ENCODE measurements at places on chromosomes 16 and 17.

GRCh38 chr17:40134184-40134583 is 6.2 kb upstream of the CASC3 start:
- DNase-seq: no peak

DNA sequence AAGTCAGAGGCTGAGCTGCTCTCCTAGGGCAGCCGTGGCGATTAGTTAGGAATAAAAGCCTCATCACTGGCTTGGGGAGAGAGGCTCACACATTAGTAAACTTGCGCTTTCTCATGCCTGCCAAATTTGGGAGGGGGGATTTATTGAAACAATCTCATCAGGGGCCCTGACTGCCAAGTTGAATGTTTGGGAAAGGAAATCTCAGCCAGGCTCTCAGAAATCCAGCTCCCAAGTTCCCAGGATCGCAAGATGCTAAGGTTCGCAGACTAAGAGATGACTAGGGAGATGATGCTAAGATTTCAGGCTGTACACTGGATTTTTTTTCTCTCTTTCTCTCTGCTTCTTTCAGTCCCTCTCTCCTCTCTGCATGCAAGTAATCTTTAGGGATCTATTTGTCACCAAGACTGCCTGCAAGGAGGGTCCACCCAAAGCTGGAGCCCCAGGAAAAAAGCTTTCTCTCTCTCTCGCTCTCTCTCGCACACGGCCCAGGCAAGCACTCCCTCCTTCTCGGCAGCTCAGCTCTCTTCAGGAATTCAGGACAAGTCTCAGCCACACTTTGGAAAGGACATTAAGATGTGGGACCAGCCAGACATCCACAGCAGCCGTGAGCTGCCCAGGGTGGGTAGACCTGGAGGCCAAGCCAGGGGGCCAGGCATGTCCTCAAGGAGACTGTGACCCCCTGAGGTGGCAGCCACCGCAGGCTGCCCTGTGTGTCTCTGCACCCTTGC is 1.4 kb downstream of the GPR139 start:
- no peak for DNase-seq

DNA sequence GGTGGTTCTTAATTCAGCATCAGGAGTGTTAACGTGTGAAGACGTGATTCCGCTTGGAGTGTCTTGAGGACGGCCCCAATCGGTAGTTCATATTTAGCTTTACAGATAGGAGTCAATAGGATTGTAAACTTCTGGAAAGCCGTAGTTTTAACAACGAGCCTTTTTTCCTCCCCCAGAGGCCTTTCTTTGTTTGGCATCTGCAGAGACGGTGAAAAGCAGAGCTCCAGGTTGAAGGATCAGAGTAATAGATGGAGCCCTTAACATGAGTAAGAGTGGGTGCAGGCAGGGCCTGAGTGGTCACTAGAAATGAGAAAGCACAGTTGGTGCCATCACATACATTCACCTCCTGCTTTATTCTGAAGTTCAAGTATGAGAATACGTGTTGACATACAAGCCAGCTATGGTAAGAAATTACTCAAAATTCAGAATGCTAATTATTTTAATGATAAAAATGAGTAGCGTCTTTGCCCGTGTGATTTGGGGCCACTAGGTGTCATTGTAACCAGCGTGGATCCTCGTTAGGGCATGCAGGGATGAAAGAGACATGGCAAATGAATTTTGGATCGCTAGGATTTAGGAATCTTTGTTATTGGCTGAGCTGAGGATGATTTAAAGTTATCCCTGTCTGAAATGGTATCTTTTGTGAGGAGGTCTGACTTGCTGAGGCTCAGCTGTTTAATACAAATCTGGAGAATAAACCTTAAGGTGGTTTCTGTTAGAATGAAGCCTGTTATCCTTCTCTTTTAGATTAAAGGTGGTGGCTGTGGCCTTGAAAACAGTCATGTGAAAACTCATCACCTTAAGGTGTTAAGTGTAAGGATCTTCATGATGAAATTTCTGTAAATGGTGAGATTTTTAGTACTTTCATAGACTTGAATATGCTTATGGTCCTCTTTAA is 18.6 kb downstream of the PRCD start:
- DNase-seq: peak; percentile 47

DNA sequence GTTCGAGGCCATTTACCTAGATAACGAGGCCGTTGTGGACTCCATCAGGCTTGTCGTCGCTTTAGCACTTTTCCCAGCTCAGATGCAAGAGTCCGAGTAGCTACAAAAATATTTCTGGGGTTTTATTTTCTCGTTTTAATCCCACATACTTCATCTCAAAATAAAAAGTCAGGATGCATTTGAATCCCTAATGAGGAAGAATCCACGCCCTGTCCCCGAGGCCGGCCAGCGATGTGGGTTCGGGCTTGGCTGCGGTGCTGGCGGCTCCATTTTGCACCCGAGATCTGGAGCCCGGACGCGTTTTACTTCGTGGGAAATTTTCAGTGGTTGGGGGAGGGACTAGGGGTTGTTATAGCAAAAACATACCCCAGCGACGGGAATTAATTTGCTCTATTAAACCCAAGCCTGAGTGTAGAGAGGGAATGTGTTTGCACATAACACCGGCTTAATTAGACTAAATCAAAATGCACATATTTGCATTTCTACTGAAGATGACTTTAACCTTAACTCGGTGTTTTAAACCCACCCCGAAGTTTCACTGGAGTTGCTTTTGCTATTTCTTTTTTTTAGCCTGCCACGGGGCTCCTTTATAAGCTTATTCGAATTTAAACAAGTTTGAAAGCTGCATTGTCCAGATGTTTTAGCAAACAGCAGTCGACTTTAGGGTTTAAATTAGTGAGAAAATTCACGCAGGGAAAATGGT is 4.8 kb downstream of the IRX5 start:
- no peak for DNase-seq

DNA sequence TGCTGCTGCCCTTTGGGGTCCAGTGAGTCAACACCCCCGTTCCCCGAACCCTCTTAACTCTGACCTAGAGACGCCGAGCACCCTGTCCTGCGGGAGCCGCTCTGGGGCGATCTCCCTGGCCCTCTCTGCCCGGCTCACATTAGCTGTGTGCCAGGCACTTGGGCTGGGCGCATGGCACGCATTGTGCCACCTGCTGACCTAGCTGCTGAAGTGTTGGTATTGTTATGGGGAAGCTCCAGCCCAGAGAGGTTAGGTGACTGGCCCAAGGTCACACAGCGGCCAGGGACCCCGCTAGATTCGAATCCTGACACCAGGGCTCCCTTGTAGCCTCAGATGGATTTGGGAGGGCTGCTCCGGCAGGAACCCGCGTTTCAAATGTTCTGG is 1.1 kb downstream of the HSD17B1 start:
- peak; percentile 58 for DNase-seq

GRCh38 chr17:21039839-21040575 is 2.8 kb downstream of the USP22 start:
- DNase-seq: peak; percentile 57

Data from activated CD4-positive, alpha-beta T cell treated with anti-CD3 and anti-CD28 coated beads for 36 hours (primary cell).